ENCODE measurements at places on chromosomes 13 and 19. TPM values are rescaled to one million over a fixed set of nuclear protein-coding genes. Genes with fewer than 3 reads are reported as not detected.

The NCAN gene
- total RNA-seq, result 0.10 TPM

- DNase-seq, result no peak
These were observed 1.3 kb downstream of the SNAPC2 start for GRCh38 chr19:7921302-7921966.

The ALOX5AP gene
- total RNA-seq, result 48.5 TPM

GRCh38 chr13:98918771-98919170 is 59.1 kb downstream of the DOCK9 start:
- DNase-seq, result no peak

The SEMA6B gene
- 0.13 TPM for total RNA-seq

GRCh38 chr13:20676213-20676612 is 27.3 kb upstream of the IL17D start:
- no peak for DNase-seq

DNA sequence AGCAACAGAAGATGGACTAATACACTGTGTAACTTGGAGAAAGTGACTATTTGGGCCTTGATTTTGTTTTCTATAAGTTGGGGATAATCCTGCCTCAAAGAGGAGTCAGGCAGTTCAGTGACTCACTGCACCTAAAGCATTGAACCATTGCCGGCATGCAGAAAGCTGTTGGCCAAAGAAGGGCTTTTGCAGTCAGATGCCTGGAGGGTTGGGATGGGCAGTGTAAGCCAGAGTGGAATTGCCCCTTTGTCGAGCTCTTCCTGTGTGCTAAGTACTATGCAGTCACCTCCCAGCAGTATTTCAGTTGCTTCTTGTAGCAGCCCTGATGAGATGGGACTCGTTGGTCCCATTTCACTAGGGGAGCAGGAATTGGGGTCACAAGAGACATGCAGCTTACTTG is 11.1 kb downstream of the ZNF473 start:
- no peak for DNase-seq

The FSD1 gene
- 4.3 TPM for total RNA-seq

The DOHH gene
- total RNA-seq, result 19.3 TPM

GRCh38 chr19:52094526-52095130 is 937 bp downstream of the ZNF841 start:
- DNase-seq, result no peak

GRCh38 chr19:1206864-1207450 is 1.4 kb downstream of the STK11 start:
- DNase-seq, result no peak

The SMIM24 gene
- total RNA-seq, result not detected

- DNase-seq, result no peak
These were observed 34.6 kb upstream of the OLFM4 start for GRCh38 chr13:52994051-52994450.

DNA sequence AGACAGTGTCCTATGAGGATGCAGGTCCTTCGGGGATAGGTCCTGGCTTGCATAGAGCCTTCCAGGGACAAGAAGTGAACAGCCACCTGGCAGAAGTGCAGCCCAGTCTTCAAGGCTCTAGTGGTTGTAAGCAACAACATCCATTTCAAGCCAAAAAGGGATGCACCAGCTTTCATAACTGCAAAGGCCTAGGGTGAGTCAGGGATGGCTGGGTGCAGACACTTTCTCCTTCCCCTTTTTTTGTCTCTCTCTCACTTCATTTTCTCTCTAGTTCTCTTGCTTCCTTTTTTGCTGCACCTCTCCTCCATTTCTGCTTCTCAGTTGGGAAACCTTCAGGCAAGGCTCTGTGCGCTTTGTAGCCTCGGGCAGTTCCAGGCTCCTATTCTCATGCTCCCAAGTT is 196.2 kb upstream of the ZNF536 start:
- no peak for DNase-seq

DNA sequence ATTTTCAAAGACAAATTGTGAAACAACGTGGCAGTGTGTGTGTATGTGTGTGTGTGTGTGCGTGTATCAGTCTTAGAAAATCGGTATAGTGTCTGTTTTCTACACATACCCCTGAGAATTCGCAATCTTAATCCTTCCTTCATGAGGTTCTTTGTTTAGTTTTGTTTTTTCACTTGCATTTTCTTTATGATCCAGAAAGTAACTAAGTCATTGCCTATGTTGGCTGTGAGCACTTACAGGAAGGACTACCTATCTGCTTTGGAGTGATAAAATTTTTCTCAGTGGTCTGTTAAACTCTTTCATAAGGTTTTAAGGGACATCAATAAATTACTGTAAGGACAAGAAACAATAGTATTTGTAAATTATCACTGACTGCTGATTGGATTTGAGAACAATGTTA is 1587.1 kb downstream of the PCDH9 start:
- DNase-seq, result no peak

- DNase-seq, result peak; percentile 26
These were observed 780 bp upstream of the GTF2F2 start for GRCh38 chr13:45119469-45119990.
